ENCODE measurements at places on chromosomes 2 and 18.

- DNase-seq = no peak
Observed at GRCh38 chr2:201558232-201558631, 85.1 kb downstream of the TMEM237 start.

- DNase-seq = no peak
Observed at GRCh38 chr2:105252271-105252670, 10.7 kb downstream of the GPR45 start.

GRCh38 chr2:236367506-236368289 lies 103.5 kb upstream of the ASB18 start:
- DNase-seq = no peak

GRCh38 chr18:11669948-11670275 lies 19.2 kb upstream of the GNAL start:
- DNase-seq = no peak

- DNase-seq = no peak
Observed at GRCh38 chr2:35174845-35175244, 1180.7 kb upstream of the CRIM1 start.

GRCh38 chr2:107412209-107412904 lies 414.3 kb upstream of the RGPD4 start:
- DNase-seq = no peak

DNA sequence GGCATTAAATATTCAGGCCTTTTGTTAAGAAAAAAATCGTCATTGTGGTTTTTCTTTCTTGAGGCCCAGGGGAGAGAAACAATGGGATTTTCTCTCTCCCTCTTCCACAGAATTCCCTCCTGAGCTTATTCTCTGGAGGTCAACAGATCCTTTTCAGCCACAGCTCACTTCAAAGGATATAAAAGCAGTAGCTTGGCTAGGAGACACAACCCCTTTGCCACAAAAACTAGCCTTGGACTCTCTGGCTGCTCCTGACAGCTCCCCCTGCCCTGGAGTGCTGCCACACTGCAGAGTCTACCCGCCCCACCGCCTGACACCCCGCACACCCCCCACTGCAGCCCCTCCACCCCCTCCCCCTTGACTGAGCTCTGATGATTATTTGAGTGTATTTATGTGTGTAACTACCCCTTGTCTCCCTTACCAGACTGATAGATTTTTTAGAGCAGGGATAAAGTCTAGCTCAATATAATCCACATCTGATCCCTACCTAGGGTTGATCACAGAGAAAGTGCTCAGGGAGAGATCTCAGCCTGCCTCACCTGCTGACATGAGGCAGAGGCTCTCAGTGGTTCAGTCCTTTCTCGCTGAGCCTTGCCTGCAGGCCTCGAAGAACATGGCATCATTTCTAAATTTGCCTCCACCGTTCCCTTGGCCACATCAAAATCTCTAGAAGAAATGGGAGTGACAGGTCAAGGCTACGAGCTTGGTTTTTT lies 132.2 kb upstream of the SP5 start:
- no peak for DNase-seq

- DNase-seq = no peak
Observed at GRCh38 chr18:62606106-62606505, 83.3 kb downstream of the ZCCHC2 start.

DNA sequence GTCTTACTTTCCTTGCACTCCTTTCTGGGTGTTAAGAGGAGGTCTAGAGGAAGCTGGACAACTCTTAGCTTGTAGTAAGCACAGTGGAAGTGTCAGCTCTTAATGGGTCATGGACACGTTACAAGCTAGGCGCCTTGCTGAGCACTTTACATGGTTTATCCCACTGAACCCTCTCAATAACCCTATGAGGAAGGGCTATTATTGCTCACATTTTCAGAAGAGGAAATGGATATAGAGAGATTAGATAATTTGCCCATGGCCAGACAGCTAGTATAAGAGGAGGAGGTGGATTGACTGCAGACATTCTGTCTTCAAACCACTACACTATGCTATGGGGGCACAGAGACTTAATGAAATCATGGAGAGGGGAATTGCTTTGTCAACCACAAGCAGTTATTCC lies 8.3 kb upstream of the IL1RN start:
- no peak for DNase-seq

GRCh38 chr2:233048569-233049193 lies 11.5 kb upstream of the INPP5D start:
- no peak for DNase-seq

DNA sequence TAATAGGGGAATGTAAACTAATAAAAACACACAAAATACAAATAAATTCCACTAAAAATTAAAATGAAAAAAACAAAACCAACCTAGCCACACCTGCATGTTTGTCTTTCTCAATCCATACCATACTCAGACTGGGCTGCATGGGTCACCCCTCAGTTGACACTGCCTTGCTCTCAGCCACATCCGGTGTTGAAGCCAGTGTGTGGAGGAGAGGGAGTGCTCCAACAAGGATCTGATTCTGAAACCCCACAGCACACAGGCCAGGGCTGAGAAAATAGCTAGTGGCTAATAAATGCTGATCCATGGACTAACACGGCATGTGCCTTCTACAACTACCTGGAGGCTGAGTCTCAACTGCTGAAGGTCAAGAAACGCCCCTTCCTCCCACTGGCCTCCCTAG lies 13.7 kb downstream of the RND3 start:
- no peak for DNase-seq

DNA sequence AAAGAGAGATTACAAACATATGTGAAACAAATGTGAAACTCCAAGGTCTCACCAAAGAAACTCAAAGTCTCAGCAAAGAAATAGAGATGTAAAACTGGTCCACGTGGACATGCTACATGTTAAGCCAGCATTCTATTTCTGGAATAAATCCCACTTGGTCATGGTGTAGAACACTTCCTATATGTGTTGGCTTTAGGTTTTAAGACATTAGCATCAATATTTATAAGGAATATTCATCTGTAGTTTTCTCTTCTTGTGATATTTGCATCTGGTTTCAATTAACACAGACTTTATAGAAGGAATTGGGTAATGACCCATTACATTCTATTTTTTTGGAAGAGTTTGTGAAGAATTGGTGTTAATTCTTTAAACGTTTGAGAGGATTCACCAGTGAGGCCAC lies 133.1 kb downstream of the COPS8 start:
- DNase-seq = no peak

GRCh38 chr2:16725549-16725948 lies 59.9 kb upstream of the CYRIA start:
- DNase-seq = no peak

GRCh38 chr2:67142071-67142470 lies 255.1 kb upstream of the ETAA1 start:
- DNase-seq = no peak

DNA sequence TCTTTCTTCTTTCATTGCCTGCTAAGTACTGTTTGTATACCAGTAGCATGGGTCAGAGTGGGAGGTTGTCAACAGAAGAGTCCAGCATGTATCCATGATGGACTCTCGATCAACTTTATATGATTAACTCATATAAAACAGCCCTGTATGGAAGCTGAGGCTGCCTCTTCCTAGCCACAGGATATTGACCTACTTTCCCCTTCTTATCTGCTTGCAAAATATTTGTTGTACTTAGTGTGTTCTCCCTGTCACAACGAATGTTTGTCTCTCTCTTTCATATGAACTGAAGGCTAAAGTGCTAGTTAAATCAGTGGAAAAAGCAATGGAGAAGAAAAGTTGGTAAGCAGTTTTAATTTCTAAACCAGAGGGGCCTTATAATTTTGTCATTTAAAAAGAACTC lies 17.8 kb downstream of the MYO1B start:
- no peak for DNase-seq

DNA sequence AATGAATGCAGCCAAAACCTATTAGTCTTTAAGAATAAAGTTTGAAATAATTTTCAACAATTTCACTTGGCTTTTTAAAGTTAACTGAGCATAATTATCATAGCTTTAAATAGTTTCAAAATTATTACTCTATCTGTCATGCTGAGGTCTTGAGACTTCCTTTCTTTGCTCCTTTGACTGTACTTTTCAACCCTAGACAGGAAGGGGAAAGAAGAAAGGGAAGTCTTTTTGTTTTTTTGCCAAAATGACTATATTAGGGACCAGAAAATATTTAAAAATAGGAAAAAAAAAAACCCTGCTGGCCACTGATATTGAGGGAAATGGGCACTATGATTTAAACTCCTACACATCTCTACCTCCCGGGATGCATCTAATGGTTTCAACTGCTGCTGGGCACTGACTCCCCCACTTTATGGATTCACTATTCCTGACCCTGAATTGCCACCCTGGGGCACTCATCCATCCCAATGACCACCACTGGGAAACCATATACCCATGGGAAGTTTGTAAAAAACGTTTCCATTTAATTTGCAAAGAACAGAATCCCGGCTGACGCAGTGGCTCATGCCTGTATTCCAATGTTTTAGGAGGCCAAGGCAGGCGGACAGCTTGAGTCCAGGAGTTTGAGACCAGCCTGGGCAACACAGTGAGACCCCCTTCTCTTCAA lies 50.5 kb downstream of the GAREM1 start:
- no peak for DNase-seq

DNA sequence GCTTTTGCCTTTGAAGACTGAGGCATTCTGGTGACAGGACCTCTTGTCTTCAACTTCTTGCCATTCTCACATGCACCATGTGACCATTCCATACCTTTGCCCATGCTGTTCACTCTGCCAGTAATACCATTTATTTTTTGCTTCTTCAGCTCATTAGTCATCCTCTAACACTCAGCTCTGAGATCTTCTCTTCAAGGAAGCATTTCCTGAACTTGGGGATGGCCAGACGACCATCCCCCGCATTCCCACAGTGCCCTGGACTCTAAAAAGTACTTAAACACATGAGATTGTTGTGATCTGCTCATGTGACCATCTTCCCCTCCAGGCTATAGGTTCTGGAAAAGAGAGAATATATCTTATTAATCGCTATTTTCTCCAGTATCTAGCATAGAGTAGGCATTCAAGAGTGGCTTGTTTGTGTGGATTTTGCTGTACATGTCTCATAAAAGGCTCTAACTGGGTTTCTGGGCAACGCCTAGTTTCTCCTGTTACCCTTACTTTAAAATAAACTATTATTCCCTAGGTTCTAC lies 33.9 kb downstream of the PAX3 start:
- no peak for DNase-seq

DNA sequence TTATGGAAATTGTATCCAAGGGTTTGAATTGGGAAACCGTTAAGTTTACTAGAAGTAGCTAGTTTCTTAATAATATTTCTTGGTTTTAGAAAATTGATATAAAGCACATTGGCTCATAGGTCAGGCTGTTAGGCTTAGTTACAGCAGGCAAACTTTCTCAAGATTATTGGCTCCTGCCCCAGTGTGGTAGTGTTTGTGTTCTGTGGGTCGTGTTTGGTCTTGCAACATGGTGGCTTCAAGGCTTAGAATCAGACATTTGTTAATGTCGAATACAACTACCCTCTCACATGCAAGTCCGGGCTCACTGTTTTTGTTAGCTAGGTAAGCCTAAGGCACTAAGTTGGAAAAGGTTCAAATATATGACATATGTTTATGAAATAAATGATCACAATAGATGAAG lies 19.6 kb downstream of the CERS6 start:
- no peak for DNase-seq

DNA sequence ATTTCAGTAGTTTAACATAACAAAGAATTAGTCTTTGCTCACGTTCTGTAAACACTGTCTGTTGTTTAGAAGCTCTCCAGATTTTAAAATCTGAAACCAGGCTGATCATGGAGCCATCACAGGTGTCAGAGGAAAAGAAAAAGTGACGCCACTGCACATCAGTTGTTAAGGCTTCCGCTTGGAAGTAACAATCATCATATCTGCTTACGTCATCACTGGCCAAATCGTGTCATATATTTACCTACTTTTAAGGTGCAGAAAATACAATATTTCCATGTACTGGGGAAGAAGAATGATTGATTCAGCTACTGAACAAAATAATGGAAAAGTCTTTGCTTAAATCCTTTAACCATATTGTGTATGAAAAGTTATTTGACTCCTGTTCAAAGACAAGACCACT lies 382.6 kb upstream of the MC4R start:
- DNase-seq = no peak

GRCh38 chr2:237723602-237724001 lies 75.0 kb upstream of the RBM44 start:
- DNase-seq = no peak

- DNase-seq = no peak
Observed at GRCh38 chr2:31877008-31877407, 133.8 kb downstream of the MEMO1 start.

DNA sequence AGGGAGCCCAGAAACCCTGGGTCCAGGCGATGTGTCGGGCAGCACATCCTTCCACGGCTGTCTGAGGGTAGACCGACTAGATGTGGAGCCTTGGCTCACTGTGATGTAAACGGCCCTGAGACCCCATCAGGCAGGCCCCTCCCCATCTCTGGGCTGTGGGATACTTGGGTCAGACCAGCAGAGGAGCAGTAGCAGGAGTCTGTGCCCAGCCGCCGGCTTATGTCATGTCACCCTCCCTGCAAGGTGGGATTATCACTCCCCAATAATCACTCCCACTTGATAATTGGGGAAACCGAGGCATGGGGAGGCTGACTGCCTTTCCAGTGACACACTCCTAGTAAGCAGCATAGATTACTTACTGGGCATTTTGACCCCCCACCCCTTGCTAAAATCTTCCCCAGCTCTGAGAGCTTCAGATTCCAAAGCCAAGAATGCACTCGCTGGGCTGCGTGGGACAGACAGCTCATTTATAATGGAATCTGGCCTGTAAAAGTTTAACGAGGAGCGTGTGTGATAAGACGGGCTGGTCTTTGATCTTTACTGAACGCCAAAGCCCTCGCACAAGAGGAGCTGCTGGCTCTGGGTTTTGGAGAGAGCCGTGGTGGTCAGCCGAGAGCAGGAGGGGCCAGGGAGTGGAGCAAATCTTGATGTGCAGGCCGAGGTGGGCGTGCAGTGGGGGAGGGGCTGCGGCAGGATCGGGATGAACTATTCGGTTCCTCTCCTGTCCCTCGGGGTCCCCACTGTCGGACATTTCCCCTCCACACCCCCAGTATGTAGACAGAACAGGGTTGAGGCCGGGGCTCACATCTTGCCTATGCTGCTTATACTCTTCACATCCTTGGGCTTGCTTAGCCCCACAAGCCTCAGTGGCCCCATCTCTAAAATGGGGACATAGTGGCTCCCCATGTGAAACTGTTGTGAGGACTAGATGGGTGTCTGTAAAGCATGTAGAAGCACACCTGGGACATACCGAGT lies 200.0 kb downstream of the GLI2 start:
- DNase-seq = no peak

DNA sequence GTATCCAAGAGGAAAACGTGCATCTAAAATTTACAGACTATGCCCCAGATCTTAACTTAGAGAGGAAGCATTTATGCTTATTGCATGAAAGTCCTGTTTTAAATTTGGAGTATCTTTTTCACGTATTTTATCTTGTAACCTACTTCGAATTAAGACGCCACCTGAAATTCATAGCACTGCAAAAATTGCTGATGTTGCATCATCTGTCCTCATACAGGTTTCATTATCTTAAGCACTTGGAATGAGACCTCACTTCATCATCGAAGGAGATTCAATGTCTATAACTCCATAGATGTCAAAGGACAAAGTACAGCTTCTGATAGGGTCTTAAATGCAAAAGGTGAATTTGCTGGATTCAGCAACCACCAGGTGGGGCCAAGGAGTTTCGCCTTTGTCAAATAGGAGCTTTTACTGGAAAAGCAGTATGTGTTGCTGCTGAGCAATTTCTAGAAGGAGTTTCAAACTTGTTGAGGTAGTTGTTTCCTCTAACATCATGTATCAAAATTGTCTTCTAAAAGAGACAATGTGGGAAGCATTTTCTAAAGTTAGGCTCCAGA lies 106.4 kb upstream of the CCDC85A start:
- no peak for DNase-seq
